ENCODE measurements at places on chromosomes 3 and 15.

DNA sequence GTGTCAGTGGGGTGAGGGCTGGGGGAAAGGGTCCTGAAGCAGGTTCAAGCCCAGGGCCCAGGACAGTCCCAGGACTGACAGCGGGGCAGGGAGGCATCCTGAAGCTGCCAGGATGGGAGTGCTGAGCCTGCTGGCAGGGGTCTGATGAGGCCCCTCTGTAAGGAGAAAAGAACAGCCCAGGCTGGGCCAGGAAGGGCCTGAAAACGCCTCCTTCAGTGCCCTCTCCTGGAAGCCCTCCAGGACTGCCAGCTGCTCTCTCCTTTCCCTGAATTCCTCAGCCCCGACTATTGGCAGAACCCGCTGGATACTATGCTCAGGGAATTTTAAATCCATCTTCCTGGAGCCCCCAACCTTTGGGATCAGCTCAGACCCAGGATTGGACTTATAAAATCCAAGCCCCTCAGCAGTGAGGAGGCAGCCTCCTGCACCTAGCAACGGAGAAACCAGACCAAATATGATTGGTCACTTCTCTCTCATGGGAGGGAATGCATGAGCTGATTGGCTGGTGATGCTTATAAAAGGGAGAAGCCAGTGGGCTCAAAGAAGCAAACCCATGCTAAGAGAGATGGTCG lies 203.5 kb upstream of the LINGO1 start:
- peak; percentile 18 for DNase-seq

- no peak for DNase-seq
Observed at GRCh38 chr3:157247391-157247790, 87.4 kb upstream of the CCNL1 start.

DNA sequence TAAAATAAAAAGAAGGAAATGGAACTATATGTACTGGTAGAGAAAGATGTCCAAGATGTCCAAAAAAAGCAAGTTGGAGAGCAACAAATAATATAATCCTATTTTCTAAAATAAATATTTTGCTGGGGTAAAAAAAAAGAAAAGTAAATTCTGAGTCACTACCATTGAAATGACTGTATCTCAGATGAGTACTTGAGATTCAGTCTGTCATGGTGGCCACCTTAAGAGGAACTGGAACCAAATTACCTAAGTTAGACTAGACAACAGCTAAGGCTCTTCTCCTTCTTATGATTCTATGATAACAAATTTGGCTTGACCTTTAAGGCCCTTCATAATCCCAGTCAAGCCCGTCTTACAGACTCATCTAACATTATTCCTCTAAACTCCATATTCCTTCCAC lies 270.6 kb upstream of the HES1 start:
- DNase-seq: no peak

- DNase-seq: no peak
Observed at GRCh38 chr3:189534531-189534930, 96.7 kb upstream of the TP63 start.

Data from left hindlimb (tissue), 1 donor.